NCI-H524 treated with DMSO at 0.1 percent for 48 hours (cell line): ENCODE measurements at places on chromosomes 12 and 14.

GRCh38 chr12:52634266-52635056, 16.1 kb upstream of the KRT73 start:
- DNase-seq = no peak

DNA sequence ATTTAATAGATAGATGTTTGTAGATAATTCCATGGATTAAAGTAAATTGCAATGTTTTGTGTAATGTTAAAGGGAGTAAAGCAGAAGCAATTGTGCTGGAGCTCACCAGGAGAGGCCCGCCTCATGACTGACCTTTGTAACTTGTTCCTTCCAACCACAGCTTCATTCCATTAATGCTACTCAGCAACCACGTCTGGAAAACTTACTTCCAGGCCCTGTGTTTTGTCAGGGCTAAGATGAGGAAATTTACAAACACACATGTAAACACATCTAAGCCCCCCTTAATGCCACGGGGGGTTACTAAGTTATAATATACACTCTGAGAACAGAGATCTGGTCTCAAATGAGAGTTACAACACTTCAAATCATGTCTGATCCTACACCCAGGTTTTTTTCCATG, 12.4 kb downstream of the LUM start:
- no peak for DNase-seq

DNA sequence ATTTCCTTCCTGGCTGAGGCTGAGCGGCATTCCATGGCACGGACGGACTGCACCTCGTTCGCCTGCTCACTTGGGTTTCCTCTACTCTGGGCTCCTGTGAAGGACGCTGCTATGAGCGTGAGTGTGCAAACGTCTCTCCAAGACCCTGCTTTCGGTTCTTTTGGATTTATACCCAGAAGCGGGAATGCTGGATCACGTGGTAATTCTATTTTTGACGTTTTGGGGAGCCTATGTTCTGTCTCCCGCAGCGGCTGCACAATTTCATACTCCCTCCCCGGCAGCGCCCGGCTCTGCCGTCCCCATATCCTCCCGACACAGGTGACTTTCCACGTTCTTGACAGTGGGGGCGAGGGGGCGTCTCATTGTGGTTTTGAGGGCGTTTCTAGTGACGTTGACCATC, 20.6 kb downstream of the MMP17 start:
- no peak for DNase-seq

DNA sequence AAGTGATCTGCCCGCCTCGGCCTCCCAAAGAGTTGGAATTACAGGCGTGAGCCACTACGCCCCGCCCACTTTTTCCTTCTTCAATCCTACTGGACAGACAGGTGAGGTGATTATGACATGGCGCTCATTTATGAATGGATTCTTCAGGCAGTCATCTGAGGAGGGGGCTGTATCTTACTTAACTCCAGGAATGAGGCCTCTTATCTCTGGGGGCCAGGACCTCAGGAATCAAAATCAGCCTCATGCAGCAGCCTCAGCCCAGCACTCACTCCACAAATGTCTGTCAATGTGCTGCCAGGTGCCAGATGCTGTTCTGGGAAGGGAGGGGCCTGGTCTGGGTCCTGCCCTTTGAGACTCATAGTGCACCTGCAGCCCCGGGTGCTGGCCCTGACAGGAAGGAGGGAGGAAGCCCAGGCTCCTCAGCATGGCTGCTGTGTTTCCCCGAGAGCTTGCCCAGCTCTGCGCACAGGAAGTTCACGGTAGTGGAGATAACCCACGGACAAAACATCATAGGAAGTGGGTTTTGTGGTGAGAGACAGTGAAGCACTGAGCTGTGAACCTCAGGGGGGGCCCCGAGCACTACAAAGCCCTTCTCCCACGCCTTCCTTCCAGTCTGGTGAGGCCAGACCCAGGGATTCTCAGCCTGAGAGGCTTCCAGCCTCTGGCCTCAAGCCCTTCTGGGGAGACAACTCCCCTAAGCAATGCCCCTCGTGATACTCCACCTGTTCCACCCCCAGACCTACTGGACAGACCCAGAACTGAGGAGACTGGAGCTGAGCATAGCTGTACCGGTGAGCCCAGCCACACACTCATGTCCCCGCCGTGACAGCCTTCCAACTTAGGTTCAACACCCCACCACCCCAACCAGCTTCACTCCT, 22.3 kb downstream of the GALNT6 start:
- no peak for DNase-seq

DNA sequence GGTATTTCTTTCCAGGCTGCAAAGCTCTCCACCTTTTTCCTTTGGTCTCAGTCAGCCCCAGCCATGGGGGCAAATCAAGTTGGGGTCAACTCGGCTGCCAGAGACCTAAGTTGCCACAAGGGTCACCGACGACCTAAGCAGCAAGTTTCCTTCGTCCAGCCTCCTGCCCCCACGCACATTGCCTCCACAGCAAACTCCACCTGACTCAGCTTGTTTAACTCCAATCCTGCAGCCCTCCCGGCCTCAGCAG, 767 bp upstream of the KCNMB4 start:
- DNase-seq = no peak
